ENCODE measurements at places on chromosomes 6 and 20.

GRCh38 chr6:110723017-110723416, 92.3 kb downstream of the CDK19 start:
- DNase-seq: no peak

DNA sequence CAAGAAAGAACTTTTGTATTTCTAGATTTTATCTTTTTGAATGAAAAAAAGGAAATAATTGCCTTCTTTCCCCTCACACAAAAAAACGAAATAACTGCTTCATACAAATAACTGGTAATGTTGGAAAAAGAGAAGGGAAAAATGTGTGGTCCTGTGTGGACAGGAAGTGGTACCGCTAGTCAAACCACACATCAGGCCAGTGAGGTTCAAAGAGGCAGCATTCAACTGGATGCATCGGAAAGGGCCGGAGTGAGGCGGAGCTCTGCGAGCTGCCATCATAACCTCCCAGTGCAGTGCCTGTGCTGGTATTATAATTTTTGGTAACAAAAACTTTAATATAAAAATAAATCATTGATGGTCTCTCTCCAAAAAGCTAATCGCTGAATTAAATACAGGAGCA, 111.2 kb downstream of the IRF4 start:
- DNase-seq: no peak

- no peak for DNase-seq
These were observed 253.2 kb downstream of the PLCB1 start for GRCh38 chr20:8385247-8385646.

GRCh38 chr20:20003031-20003954, 13.9 kb upstream of the NAA20 start:
- DNase-seq: no peak

- DNase-seq: no peak
These were observed 123.8 kb downstream of the TAF4 start for GRCh38 chr20:61941721-61942405.

- DNase-seq: no peak
These were observed 256.6 kb downstream of the TBC1D7 start for GRCh38 chr6:13071550-13072345.

DNA sequence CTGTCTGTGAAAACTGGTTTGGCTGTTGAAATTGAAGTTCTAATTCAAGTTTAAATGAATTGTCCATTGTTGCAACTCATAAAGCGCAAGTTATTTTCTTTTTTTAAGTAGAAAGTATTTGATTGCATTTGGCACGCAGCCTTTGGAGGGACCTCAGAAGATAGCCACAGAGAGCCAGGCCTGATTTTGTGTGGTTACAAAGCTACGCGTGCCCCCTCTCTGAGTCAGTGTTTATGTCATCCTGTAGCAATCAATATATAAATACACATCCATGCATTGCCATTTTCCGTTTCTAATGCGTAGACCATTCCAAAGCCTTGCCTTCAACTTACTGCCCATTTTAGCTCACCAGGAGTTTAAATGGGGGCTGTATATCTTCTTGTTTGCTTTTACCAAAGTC, 173.2 kb downstream of the TMEM242 start:
- DNase-seq: no peak

- DNase-seq: no peak
These were observed 13.9 kb downstream of the MACROD2 start for GRCh38 chr20:14009208-14009607.

DNA sequence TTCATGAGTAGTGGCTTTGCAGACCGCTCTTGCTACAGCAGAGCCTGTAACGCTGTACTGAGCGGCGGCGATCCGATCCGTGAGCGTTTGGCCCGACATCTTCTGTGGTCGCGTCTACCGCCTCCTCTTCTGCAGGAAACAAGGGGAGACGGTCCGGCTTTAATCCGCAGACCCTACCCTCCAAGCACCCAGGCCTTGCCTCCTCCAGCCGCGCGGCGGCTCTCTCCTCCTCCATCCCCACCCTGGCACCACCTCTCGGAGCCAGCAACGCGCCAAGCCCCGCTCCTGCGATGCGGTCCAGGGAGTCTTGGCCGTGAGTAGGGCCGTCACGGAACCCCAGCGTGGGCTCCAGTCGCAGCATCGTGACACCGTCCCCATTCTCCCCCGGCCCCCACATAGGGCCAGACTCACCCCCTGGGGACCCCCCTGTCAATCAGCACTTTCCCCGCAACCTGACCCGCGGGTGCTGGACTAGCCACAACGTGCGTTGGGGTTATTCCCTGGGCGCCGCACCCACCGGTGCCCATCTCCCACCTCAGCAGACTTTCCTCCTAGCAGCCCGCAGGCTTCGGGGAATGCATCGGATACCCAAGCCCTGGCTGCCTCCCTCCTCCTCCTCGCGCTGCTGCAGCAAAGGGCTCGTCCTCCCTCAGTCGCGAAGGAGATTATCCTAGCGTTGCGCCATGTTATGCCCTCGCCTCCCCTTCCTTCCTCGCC, 914 bp downstream of the SNAP91 start:
- DNase-seq: no peak

DNA sequence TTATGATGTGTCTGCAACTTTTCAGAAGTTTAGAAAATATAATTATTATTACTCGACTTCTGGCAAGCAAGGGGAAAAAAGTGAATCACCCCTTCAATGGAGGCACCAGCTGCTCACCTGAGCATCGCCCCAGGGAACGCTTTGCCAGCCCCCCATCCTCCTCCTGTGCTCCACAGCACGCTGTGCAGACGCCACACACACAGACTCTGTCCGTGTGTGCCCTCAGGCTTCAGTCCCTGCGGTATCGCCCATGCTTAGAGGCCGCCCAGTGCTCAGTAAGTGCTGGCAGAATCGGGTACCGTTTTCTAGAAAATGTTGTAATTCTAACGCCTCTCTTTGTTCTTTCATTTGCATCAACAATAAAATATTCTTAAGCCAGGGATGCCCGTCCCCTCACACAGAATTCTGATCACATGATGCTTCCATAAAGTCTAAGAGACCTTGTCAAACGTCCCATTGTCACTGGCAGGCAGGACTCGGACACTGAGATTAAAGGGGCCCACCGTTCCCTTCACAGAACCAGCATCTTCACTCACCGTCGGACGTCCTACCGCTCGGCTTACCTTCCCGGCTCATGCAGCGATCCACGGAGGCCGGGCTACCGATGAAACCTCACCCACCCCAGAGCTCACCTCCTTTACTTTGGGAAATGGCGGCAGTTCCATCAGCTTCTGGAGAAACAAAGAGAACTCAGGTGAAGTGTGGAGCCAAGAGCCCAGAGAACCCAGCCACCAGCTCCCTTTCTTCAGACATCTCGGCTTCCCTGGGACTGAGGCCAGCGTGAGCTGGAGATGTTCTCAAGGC, 105.5 kb downstream of the DLL1 start:
- DNase-seq: no peak

DNA sequence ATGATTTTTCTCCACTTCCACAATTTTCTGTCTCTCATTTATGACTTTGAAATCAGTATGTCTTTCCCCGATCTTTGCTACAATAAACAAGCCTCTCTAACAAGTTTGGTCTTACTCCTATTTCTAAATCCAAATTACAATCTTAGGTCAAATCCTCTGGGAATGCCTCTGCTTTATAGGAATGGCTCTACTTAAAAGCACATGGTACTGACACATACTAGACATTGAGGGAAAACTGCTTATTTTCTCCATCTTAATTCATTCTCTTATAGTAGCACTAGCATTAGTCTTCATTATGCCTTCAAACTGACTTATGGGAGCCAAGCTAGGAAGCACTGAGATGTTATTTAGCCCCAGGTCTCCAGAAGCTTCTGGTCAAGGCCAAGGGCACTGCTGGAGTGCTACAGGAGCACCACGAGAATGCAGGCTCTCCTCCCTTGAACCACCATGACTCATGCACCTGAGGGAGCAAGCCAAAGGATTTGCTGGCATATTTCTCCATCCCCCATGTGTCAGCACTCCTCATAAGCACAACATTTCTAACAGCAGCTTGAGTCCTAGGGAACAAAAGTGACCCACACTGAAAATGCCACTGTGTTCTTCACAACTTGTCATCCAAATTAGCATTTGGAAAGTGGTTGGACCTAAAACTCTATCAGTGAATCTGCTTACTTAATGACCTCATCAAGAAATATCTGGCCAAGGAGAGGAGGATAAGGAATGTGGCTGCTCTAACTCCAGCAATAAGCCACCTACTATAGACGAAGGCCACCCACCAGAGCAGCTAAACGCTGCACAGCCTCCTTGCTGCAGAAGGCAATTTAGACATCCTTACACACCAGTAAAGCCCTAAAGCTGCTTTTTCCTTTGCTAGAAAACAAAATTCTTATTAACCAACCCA, 156.8 kb upstream of the KCNQ5 start:
- DNase-seq: no peak
